ENCODE measurements at places on chromosomes 3 and 15.

DNA sequence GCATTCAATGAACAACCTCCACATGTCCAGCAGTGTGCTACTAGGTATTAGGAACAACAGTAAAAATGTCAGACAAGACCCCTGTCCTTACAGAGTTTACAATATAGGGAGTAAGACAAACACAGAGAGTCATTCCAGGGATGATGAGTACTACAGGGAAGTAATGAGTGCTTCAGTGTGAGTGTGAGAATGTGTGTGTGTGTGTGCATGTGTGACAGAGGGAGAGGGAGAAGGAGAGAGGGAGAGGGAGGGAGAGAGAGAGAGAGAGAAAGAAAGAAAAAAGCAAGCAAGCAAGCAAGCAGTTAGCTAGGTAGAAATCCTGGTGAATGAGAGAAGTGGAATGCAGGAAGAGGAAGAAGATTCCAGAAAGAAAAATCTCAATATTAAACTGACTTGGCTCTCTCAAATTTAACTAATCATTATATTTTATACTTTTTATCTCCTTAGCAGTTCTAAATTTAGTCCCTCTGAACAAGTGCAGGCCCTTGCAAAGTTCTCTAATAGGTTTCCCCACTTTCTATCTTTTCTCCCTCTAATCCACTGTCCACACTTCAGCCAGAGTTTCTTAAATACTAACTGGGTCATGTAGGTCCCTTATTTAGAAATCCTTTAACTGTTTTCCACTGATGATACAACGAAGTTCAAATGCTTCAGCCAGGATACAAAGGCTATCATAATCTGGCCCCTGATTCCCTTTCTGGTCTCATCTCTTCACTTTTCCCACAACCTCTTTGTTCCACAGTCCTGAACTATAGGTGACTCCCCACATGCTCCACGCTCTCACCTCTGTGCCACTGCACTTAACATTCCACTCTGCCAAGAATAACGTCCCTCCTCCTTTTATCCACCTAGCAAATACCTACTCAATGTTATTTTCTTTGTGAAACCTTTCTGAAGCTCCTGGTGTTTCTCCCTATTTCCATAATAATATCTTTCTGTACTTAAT lies 10.3 kb downstream of the DCBLD2 start:
- DNase-seq: no peak

GRCh38 chr3:89560568-89560967 lies 453.1 kb downstream of the EPHA3 start:
- DNase-seq: no peak

DNA sequence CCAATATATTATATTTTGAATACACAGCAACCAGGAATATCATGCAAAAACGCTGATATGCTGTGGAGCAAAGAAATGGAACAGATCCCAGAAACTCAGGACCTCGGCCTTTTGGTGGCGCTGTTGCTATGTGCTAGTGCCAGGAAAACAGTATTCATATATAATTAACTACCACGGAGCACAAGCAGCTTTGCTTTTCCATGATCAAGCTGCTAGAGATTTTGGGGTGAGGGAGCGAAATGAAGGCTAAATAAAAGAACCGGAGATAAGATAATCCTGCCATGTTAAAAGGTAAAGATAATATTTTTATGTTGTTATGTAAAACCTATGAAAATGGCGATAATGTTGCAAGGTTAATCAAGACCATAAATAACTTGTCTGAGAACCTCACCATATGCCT lies 157.7 kb upstream of the FAM3D start:
- DNase-seq: peak; percentile 8

- DNase-seq: no peak
Observed at GRCh38 chr3:106720510-106720909, 656.7 kb upstream of the CCDC54 start.

GRCh38 chr3:189735913-189736312 lies 104.7 kb downstream of the TP63 start:
- DNase-seq: no peak

- no peak for DNase-seq
Observed at GRCh38 chr3:66409771-66410754, 90.8 kb downstream of the LRIG1 start.

DNA sequence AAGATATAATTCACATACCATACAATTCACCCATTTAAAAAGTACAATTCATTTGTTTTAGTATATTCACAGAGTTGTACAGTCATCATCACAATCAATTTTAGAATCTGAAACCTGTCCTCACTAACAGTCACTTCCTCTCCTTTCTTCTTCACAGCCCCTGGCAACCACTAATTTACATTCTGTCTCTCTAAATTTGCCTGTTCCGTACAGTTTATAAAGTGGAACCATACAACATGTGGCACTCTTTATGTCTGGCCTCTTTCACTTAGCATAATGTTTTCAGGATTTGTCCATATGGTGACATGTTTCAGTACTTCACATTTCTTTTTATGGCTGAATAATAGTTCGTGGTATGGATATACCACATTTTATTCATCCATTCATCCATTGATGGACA lies 22.7 kb downstream of the ERICH6 start:
- DNase-seq: no peak

DNA sequence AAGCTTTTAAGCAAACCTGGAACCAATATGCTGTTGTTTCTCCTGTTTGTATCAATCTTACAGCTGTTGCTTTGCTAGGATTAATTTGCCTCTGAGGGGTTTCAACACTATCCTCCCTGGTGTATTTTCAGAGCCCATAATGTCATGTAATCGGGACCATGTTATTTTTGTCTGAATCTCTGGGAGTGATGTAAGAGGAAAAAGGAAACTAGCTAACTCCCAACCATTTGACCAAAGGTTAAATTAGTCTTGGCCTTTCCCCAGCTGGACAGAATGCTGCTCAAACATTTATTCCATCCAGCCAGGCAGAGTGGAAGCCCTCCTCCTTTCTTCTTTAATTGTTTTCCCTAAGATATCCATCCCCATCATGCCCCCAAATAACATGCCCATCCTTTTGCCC lies 142.2 kb downstream of the ALDH1A2 start:
- no peak for DNase-seq

- no peak for DNase-seq
Observed at GRCh38 chr3:27756877-27757276, 34.8 kb upstream of the EOMES start.

DNA sequence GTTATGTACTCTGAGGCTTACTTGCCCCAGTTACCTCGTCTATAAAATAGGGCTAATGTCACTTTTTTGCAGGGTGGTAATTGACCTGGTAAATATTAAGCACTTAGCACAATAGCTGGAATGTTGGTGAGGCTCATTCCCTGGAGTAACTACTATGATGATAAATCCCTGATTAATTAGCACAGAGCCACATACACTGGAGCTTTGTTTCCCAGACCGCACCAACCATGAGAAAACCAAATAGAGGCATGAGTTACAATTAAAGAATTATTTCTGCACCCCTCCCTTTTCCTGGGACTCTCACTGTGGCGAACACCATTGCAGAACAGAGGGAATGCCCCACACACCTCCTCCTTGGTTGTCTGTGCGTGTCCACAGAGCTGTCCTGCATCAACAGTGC lies 76.6 kb upstream of the CPOX start:
- DNase-seq: no peak

DNA sequence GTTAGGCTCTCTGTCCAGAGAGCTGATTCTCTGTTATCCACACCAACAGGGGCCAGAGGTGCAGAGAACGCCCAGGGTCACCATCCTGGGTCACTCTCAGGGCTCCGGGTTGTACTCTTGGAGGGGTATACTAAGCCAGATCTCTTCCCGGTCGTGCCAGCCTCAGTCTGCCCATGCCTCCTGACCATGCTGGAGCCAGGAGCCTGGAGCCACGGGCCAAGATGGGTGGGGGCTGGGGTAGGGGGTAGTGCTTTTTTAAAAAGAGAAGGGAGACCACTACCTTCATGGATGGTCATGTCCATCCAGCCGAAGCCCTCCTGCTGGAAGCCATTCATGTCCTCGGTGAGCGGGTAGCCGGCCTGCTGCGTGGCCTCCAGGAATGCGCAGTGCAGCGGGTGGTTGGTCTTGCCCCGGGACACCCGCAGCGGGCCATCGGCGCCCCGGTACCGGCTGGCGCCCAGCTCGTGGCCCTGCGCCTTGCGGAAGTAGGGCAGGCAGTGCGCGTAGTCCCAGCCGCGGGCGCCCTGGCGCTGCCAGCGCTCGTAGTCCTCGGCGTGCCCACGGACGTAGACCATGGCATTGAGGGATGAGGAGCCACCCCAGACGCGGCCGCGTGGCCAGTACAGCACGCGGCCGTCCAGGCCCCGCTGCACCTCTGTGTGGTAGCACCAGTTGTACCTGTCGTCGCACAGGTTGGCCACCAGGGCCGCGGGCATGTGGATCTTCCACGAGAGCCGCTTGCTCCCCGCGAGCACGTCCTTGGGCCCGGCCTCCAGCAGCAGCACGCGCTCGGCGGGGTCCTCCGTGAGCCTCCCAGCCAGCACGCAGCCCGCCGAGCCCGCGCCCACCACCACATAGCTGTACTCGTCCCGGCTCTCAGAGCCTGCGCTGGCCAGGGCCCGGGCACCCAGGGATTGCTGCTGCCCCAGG lies 22.9 kb downstream of the CHDH start:
- DNase-seq: no peak

DNA sequence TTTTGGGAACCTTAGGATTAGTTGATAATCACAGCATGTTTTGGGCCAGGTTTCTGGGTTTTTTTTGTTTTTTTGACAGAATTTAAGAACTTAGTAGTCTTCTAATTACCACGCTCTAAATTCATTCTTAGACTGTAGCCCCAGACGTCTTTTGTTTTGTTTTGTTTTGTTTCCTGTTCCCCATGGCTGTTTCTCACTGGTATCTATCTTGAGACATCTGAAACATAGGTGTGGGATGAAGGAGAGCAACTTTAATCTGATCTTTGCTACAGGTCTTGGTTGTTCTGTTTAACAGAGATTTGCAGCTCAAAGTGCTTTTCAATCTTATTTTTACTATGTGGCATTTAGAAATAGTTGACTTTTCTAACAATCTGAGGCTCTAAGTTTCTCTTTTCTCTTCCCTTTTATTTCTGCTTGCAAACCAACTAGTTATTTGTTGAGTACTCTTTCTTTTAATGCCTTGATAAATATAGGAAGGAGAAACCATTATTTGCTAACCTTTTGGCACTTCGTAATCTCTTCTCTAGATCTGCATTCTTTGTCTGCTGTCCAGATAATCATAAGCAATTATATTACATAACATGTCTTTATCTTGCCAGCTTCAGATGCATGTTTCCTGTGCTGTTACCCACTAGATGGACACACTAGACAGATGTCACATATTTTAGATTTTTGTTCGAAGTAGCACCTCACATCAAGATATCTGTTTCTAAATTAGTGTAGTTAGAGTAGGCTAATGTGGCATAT lies 40.9 kb downstream of the FBXL2 start:
- DNase-seq: no peak

- no peak for DNase-seq
Observed at GRCh38 chr15:100880139-100880896, 687 bp downstream of the ALDH1A3 start.

GRCh38 chr3:151768393-151768930 lies 34.7 kb downstream of the AADACL2 start:
- no peak for DNase-seq

DNA sequence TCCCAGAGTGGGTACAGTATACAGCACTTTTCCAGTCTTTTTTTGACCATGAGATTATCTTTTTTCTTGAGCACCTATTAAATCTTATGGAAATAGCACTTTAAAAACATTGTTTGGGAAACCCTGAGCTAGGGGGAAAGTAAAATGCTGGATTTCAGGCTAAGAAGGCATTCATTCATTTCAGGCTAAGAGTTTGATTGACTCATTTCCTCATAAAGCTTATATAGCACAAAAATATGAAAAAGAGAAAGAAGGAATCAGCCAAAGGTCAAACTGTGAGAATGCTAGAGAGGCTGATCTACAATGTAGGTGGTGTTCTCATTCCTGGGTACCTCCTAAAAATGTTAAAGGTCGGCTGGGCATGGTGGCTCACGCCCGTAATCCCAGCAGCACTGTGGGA lies 10.5 kb downstream of the TTC23 start:
- no peak for DNase-seq

DNA sequence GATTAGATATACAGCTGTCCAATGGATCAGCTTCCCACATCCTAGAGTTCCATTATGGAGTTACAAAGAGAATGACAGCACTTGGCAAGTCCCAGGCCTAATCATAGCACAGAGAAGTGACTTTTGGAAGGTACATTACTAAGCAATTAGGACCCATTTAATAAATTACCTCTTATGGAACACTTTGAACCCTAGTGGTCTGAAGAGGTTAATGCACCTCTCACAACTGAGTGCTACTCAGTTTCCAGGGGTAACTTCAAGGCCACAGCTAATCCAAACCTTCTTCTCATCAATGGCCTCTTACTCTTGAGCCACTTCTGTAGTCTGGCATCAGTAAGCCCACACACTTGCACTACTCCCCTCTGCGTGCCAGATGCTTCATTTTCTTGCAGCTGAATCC lies 34.9 kb upstream of the MEIS2 start:
- no peak for DNase-seq

All from stimulated activated CD4-positive, alpha-beta T cell treated with anti-CD3 and anti-CD28 coated beads, Interleukin-12 subunit alpha, Interleukin-12 subunit beta, amount 100 ng/mL, for 24 hours (primary cell).